ENCODE measurements at places on chromosomes 5 and 9.
A peak's percentile ranks its signal among the peaks of the same experiment; 100 is the strongest.

GRCh38 chr5:15007646-15008045 lies 136.1 kb upstream of the ANKH start:
- DNase-seq = peak; percentile 45

DNA sequence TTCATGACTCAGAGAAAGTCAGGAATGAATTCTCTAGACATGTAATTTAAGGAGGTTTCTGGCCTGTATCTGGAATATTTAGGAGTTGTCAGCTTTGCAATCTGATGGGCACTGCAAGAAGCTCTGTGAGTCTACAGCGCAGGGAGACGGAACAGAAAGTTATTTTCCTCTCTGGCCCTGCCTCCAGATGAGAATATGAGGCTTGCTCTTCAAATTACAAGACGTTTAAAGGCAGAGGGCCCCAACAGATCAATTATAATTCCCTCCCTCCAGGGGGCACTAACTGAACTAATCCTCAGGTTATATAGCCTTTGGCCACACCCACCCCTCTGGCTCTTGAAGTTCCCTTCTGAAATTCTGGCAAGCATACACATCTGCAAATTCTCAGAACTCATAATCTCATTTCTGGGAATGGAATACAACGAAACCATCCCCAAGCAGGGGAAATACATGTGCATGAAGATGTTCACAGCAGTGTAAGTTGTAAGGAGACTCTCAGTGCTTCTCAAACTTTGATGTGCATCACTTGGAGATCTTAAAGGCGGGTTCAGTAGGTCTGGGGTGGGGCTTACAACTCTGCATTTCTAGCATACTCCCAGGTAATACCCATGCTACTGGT lies 307.6 kb downstream of the CWC27 start:
- peak; percentile 90 for DNase-seq

DNA sequence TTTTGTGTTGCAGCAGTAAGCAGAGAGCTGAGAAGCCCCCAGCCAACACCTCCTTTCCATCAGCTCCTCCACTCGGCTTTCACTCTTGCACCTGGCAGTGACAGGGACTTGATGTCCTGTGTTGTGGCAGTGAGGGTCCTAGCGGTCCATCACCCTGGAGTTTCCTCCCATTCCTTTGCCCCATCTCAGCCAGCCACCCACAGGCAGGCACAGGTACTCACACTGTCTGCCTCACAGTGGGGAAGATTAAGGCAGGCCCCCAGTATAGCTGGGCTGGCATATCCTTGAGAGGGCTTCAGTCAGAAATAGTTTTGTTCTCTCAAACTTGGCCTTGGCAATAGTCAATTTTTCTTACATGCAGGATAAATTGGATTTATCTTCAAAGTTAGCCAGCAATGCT lies 362.7 kb downstream of the GADD45G start:
- DNase-seq = no peak

DNA sequence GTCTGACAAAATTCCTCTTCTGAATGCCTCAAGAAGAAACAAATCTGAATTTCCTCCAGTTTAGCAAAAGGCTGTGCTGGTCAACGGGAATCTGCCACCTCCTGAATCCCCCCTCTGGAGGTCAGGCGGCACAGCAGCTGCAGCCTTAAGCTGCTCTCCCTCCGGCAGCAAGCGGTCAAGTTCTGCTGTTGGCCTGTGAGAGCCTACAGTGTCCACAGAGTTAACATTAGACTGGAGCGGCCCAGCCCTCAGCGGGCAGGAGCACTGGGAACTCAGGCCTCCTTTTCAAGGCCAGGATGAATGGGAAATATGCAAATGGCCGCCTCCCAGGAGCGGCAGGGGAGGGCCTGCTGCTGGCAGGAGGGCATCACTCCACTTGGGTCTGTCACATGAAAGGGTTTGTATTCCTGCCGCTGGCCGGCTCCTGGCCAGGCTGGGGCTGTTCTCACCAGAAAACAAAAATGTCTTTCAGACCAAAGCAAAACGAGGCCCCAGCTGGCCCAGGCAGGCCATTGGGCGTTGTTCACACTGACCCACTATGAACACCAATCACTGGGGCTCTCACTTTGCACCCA lies 8.2 kb downstream of the ACSL6 start:
- DNase-seq = no peak

GRCh38 chr9:135471791-135472640 lies 7.6 kb upstream of the PPP1R26 start:
- DNase-seq = no peak

- DNase-seq = no peak
These were observed 89.9 kb downstream of the MAMDC2 start for GRCh38 chr9:70133253-70134208.

- peak; percentile 75 for DNase-seq
These were observed 1.7 kb downstream of the CBY3 start for GRCh38 chr5:179679014-179679674.

DNA sequence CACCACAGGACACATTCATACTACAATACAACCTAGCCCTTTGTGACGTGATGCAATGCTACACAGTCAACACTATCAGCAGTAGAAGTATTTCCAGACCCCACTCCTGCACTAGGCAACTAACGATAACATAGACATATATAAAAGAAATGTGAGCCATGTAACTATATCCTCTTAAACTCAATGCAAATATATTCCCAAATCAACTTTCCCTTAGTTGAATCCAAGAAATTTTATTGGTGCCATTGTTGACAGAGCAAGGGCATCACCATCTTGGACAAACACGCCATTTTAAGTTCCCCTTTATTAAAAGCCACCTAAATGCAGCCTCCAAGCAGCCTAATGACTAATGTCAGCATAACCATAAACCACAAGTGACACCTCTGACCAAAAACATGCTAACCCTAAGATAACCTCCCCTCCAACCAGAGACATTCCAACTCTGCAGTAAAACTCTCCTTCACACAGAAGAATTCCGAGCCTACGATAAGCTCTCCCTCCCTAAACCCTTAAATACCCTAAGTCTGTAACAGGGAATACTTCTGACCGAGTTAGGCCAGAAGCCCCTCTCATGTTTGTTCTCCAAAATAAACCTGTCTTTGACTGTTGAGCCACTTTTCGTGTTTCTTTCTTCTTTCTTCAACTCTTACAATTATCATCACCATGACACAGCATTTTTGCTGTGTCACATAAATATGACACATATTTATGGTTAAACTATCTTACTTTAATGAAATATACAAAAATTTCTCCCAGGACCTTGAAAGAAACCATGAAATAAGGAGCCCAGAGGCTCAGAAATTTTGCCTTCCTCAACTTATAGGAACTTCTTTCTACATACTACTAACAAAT lies 1497.8 kb downstream of the EFNA5 start:
- DNase-seq = no peak

- DNase-seq = peak; percentile 34
These were observed 241.2 kb downstream of the PIK3R1 start for GRCh38 chr5:68456756-68457217.

DNA sequence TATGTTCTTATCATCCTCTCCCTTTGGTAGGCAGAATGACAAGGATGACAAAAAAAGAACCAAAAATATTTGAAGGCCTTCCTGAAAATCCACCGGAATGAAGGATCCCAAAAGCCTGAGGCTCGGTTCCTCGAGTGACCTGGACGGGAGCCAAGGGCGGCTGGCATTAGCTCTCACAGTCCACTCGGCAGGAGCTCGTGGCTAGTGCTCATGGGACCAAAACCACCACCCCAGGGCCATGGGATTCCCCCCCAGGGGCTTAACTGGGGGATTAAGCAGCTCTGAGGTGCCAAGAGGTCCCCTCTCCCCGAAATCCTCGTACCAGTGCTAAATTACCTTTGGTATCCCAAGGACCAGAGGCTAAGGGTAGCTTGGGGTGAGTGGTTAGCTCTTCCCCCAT lies 586 bp upstream of the PDZD2 start:
- no peak for DNase-seq

GRCh38 chr5:174464504-174465165 lies 259.7 kb upstream of the MSX2 start:
- DNase-seq = no peak

DNA sequence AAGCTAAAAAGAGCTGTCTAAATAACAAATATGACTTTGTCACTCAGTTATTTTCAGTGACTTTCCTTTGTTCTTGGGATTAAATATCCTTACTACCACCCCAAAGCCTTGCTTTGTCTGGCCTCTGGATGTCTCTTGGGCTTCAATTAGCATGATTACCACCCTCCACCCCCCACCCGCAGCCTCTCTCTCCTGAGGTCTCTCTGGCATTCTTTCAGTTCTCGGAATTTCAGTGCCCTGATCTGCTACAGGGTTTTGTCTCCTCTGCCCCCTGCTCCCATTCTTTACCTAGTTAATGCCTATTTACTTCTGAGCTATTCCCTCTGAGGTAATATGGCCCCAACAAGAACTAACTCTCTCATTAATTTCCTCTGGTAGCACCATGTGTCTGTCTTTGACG lies 376.4 kb downstream of the DEPDC1B start:
- no peak for DNase-seq

DNA sequence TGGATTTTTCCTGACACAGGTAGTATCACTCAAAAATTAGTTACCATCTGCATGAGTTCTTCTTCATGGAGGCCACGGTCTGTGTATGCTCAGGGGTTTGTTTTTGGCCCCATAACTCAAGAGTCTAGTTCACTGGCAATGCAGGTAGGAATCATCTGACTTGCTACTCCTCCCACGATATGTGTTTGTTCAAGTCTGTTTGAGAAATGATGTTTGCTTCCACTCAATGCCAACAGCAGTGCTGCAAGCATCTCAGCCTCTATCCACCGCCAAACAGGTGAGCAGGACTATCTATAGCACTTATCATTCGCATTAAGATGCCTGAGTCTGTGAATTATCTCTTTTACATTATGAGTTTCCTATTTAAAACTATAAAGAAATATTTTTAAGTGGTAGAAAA lies 264.8 kb upstream of the PTGER4 start:
- no peak for DNase-seq

DNA sequence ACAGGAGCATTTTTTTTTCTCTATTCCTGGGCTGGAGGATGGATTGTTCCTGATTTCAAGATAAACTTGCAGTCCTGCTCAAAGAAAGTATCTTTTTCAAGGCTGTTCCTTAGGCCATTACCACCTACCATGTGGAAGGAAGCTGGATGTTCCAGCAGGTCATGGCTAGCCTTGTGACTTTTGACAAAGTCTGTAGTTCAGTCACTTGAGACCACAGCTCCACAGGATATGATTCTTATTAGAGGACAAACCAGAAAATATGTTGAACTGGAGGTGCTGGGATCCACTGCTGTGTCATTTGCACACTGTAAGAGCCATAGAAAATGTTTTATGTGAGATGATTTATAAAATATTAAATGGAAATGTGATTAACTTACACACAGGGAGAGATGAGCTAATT lies 184.2 kb upstream of the ACO1 start:
- DNase-seq = no peak

GRCh38 chr9:36396985-36397384 lies 3.1 kb downstream of the RNF38 start:
- DNase-seq = peak; percentile 22

- peak; percentile 37 for DNase-seq
These were observed 232.3 kb upstream of the TBCA start for GRCh38 chr5:78008356-78008967.

DNA sequence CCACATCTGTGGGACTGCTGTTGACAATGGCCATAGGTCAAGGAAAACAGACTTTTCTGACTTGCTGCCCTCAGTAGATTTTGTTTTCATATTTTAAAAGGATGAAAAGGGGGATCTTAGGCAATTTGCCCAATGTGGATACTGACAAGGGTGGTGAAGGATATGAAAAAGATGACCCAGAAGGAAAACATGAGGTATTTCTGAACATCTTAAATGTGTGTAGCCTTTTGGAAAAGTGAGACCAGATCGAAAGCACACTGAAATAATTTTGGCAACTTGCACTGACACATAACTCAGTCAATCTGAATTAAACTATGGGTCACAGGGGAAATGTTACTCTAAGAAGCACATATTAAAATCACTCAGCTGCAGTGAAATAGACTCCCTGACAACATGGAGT lies 1793.0 kb upstream of the ACO1 start:
- DNase-seq = no peak

DNA sequence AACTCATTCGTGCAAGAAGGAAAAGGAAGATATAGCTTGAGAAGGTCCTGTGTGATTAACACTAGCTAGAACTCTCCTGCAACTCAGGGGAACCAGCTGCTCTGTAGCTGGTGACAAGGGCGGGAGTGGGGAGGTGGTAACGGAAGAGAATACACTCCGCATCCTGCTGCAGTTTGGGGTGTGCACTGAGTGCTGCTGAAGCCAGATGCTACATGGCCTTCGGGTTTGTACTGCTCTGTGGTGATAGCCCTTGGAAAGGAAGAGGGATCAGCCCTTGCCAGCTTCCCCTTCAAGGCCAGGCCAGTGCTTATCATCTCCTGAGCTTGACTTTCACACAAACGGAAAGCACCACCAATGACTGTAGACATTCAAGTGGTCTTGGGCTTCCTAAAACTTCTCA lies 34.3 kb downstream of the FRMD3 start:
- no peak for DNase-seq

GRCh38 chr5:66354422-66354821 lies 210.3 kb downstream of the SREK1 start:
- no peak for DNase-seq

- DNase-seq = no peak
These were observed 5.3 kb upstream of the LCP2 start for GRCh38 chr5:170302653-170303501.

Data from fibroblast of upper back skin (primary cell).